ENCODE measurements at places on chromosomes 1 and 21.
A peak's percentile ranks its signal among the peaks of the same experiment; 100 is the strongest.

DNA sequence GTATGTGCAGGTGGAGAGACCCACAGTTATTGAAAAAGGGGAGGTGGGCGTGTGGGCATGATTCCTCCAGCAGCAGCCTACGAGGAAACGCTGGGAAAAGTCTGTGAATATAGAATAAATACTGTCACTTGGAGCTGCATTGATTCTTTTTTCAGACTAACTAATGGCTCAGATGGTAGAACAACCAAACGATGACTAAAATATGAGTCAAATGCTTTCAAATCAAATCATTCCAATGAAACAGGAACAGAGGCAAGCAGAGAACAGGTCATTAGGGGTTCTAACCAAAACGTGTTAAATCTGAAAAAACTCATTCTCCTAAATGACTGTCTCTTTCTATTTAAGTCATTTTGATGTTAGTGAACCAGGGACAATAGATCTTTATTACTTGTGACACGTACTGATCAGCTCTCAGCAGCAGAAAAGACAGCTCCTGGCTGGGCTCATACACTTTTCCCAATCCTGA, 35.1 kb upstream of the SEC16B start:
- H3K27me3 ChIP-seq = no peaks in the 10 kb centered on the region
- H3K27ac ChIP-seq = no peak overlapping the region
- DNase-seq = no peak
- peaks cover 9% of the 10 kb centered on the region for H3K4me1 ChIP-seq
- H3K4me3 ChIP-seq = no peak overlapping the region
- H3K36me3 ChIP-seq = no peaks in the 10 kb centered on the region

GRCh38 chr1:174724219-174724618, 275.5 kb upstream of the CACYBP start:
- no peak overlapping the region for H3K4me3 ChIP-seq
- no peaks in the 10 kb centered on the region for H3K27me3 ChIP-seq
- H3K36me3 ChIP-seq = no peaks in the 10 kb centered on the region
- DNase-seq = no peak

DNA sequence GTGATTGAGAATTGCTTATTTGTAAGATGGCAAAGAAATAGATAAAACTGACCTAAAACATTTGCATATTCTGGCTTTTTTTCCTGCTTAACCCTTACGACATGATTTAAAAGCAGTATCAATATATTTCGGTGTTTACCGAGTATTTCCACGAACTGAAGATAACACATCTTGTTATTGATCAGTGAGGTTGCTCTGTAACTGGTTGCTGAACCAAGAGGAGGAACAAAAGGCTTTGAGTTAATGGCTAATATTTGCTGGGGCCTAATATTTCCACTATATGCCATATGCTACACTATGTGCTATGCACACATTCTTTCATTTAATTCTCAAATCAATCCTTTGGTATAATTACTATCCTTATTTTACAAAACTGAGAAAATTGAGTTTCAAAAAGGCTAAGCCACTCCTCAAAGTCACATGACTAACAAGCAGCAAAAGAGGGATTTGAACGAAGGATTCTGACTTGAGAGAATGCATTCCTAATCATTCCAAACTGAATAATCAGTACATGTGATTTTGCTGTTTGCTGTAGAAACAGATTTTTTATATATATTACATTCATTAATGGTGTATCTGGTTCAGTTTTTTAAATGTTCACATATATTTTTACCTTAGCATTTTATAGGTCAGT, 346.0 kb downstream of the USP25 start:
- no peak overlapping the region for H3K27ac ChIP-seq
- DNase-seq = no peak
- no peak overlapping the region for H3K4me3 ChIP-seq
- no peaks in the 10 kb centered on the region for H3K36me3 ChIP-seq
- no peaks in the 10 kb centered on the region for H3K27me3 ChIP-seq
- peaks cover 38% of the 10 kb centered on the region for H3K4me1 ChIP-seq

GRCh38 chr1:31183126-31183525, 56.6 kb downstream of the NKAIN1 start:
- H3K4me1 ChIP-seq = peaks cover 9% of the 10 kb centered on the region
- H3K27ac ChIP-seq = no peak overlapping the region
- DNase-seq = no peak
- no peak overlapping the region for H3K4me3 ChIP-seq
- H3K27me3 ChIP-seq = peaks cover 32% of the 10 kb centered on the region

DNA sequence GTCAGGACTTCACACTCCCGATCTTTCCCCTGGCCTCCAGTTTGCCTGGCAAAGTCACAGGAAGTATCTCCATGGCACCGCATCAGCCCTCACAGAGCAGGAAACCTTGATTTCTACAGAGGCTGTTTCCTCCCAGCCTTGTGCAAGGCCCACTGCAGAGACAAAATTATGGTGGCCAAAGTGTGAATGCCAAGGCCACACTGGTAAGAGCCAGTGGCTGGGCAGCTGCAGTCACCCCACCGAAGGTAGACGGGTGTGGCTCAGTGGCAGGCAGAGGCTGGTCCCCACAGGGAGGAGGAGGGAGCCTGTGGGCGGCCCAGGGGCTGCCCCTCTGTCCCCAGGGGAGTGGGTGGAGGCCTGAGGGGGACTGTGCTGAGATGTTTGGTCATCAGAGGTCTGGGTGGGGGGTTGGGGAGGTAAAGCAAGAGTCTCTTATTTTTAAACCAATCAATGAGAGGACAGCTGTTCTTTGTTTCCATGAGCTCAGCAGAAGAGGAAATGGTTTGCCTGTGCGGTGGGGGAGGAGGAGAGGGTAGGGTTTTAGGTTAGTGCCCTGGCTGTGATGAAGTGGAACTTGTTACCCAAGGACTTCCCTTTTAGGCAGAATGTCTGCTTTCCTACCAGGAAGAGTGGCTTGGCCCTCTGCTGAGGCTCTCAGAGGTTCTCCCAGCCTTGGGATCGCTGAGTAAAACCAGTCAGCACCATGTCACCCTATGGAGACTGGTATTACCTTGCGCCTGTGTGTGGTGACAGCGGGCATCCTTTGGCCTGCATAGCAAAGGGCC, 18.0 kb upstream of the BTG2 start:
- peaks cover 27% of the 10 kb centered on the region for H3K27me3 ChIP-seq
- H3K27ac ChIP-seq = no peak overlapping the region
- peaks cover 3% of the 10 kb centered on the region for H3K4me1 ChIP-seq
- no peak for DNase-seq
- no peaks in the 10 kb centered on the region for H3K36me3 ChIP-seq
- H3K4me3 ChIP-seq = no peak overlapping the region

GRCh38 chr1:67753776-67754525, 69.0 kb downstream of the GADD45A start:
- peaks cover 18% of the 10 kb centered on the region for H3K36me3 ChIP-seq
- H3K4me1 ChIP-seq = peaks cover 41% of the 10 kb centered on the region
- H3K27me3 ChIP-seq = no peaks in the 10 kb centered on the region
- no peak overlapping the region for H3K27ac ChIP-seq

DNA sequence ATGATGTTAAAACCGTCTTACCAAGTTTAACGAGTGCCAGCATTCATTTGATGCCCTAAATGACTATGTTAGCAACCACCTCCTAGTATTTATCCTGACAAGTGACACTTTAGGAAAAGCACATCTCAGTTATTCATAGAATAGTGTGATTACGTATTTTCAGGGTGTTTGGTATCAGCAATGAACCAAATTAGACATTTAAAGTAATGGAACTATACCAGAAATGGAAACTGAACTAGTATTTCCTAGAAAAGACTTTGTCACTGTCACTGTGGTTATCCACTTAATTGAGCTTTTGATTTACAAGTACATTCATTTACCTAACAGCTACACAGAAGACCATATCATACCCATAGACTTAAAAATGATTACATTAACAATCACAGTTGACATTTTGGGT, 3.6 kb upstream of the IL12RB2 start:
- H3K27me3 ChIP-seq = peaks cover 42% of the 10 kb centered on the region
- no peak overlapping the region for H3K27ac ChIP-seq
- H3K4me1 ChIP-seq = no peaks in the 10 kb centered on the region
- H3K36me3 ChIP-seq = no peaks in the 10 kb centered on the region
- H3K4me3 ChIP-seq = no peak overlapping the region

- H3K4me3 ChIP-seq = peak within 1 kb of the TSS; percentile 92
- peaks cover 8% of the 10 kb centered on the region for H3K36me3 ChIP-seq
- H3K27ac ChIP-seq = peak within 1 kb of the TSS; percentile 99
These were observed at the start of gene OTUD7B for GRCh38 chr1:150010393-150011115. Gene OTUD7B (minus strand): TSS chr1:150010726. CDS start chr1:149977510, 33,216 bp downstream.

- no peaks in the 10 kb centered on the region for H3K36me3 ChIP-seq
- peaks cover 20% of the 10 kb centered on the region for H3K4me1 ChIP-seq
- no peak overlapping the region for H3K4me3 ChIP-seq
- H3K27ac ChIP-seq = no peak overlapping the region
These were observed 9.6 kb downstream of the TENT5C start for GRCh38 chr1:117615474-117615873.

GRCh38 chr1:239676522-239677273, 290.3 kb downstream of the CHRM3 start:
- H3K4me3 ChIP-seq = no peak overlapping the region
- no peaks in the 10 kb centered on the region for H3K4me1 ChIP-seq
- no peak for DNase-seq
- no peaks in the 10 kb centered on the region for H3K36me3 ChIP-seq

DNA sequence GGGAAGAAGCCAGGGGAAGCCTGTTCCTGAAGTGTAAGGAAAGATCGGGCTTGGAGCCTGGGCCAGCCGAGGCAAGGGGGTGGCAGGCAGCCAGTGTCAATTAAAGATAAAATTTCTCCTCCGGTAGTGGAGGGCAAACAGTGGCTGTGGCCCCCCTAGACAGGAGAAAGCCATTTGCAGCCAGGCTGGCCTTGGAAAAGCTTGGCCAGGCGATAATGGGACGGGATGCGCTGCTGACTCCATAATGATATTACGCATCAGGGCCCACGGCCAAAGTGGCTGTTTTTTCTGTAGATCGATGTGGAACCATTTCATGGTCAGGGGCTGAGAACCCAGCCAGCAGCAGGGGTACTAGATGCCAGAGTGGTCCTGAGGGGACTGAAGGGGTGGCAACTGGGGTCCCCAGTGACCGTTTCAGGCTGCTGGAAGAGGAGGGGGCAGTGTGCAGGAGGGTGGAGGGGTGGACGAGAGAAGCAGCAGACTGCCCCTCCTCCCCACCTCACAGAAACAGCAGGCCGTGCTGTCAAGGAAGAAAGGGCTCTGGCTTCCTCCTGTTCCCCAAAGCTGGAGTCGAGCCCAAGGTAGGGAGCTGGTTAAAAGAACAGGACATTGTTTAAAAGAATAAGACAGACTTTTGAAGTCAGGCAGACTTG, 25.2 kb downstream of the KCNC4 start:
- peak overlapping the region; percentile 71 for H3K27ac ChIP-seq
- no peaks in the 10 kb centered on the region for H3K36me3 ChIP-seq
- no peak for DNase-seq
- H3K27me3 ChIP-seq = no peaks in the 10 kb centered on the region

GRCh38 chr1:46274225-46275029, 26.9 kb downstream of the RAD54L start:
- no peaks in the 10 kb centered on the region for H3K27me3 ChIP-seq
- DNase-seq = peak; percentile 69
- no peaks in the 10 kb centered on the region for H3K4me1 ChIP-seq
- H3K27ac ChIP-seq = no peak overlapping the region

GRCh38 chr1:179321533-179322216, 28.1 kb downstream of the SOAT1 start:
- peaks cover 9% of the 10 kb centered on the region for H3K36me3 ChIP-seq
- no peaks in the 10 kb centered on the region for H3K4me1 ChIP-seq
- H3K4me3 ChIP-seq = no peak overlapping the region

DNA sequence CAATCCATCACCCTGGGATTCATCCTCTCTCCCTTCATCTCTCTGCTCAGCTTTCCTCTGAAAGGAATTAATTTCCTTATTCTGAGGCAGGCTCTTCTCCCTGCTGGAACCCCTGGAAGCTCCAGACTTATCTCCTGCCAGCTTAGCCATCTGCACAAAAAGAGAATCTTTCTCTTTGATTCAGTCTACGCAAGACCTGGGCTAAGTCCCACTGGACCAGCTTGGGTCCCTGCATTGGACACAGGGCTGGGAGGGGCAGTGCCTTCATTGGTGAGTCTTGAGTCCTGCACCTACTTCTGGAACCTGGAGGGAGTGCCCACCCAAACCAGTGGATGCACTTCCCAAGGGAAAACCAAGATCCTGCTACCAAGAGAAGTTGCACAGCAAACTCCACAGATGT, 271.7 kb upstream of the CSF3R start:
- no peaks in the 10 kb centered on the region for H3K27me3 ChIP-seq
- no peak overlapping the region for H3K27ac ChIP-seq
- DNase-seq = no peak
- no peaks in the 10 kb centered on the region for H3K4me1 ChIP-seq
- no peaks in the 10 kb centered on the region for H3K36me3 ChIP-seq
- H3K4me3 ChIP-seq = no peak overlapping the region

DNA sequence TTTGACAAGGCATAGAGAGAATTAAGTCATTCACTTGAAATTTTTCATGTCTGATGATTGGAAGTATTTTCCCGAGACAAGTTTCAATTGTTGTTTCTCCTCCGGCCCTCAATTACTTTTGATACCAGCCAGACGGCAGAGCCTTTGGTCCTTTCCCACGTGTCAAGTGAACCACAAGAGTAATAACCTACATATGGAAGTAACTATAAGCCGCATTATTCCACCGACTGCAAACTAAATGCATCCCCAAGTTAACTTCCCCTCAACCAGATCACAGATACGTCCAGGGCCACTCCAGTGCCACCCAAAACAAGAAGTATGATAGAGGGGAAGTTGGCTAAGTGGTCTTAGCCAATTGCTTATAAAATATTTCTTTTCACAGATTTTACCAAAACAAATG, 20.2 kb downstream of the COLGALT2 start:
- H3K4me3 ChIP-seq = no peak overlapping the region
- H3K4me1 ChIP-seq = no peaks in the 10 kb centered on the region
- no peak for DNase-seq
- H3K27ac ChIP-seq = no peak overlapping the region
- no peaks in the 10 kb centered on the region for H3K36me3 ChIP-seq
- H3K27me3 ChIP-seq = peaks cover 5% of the 10 kb centered on the region

DNA sequence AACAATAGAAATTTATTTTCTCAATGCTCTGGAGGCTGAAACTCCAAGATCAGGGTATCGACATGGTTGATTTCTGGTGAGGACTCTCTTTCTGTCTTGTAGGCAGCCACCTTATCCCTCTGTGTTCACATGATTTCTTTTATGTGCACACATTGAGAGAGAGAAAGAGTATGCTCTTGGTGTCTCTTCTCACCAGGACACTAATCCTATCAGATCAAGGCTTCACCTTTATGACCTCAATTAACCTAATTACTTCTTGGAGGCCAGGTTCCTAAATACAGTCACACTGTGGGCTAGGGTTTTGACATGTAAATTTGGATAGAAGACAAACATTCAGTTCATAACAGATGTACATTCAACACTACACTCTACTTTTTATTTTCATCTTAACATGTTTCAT, 1094.2 kb upstream of the ADGRL2 start:
- DNase-seq = no peak
- H3K27me3 ChIP-seq = no peaks in the 10 kb centered on the region
- no peaks in the 10 kb centered on the region for H3K36me3 ChIP-seq
- no peak overlapping the region for H3K27ac ChIP-seq
- no peaks in the 10 kb centered on the region for H3K4me1 ChIP-seq
